ENCODE measurements at places on chromosomes 7 and 10.

DNA sequence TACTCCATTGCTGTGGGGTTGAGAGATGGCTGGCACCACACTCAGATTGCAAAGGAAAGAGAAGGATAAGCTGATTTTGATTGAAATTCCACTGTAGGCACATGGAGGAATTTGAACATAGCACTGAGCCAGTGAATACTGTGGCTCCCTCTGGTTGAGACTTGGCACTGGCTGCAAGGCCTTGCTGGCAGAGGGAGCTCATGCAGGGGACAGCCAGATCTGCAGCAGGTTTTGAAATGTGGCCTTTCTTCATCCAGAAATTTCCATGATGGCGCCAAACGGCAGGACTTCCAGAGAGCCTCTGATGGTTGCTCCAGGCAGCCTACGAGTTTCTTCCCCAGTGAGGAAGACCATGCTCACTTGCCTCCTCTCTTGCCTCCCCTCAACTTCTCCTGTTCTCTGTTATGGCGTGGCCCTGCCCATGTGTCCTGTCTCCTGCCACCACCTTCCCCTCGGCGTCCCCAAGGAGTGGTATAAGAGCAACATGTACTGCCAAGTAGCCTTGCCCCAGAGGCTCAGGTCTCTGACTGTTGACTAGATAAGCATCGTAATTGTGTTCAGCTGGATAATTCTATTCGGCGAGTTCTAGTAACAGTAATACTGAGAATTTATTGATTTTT lies 265.6 kb downstream of the CCDC3 start:
- no peak for DNase-seq

- DNase-seq: no peak
Observed at GRCh38 chr10:121312587-121312986, 285.7 kb downstream of the FGFR2 start.

DNA sequence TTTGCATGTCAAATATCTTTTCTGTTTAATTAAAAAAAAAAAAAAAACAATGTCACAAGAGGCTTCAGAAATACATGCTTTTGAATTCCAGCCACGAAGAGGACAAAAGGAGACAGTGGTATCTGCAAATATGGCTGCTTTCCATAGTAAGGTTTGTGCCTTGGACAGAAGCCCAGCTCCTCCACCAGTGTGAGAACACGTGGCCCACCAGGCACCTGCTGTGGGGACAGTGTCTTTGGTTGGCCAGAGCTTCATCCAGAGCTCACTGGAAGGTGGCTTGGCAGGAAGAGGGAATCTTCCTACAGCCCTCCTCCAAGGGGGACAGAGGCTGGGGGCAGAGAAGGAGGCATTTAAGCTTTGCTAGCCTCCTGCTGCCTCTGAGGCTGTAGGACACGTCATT lies 144.6 kb downstream of the GLCCI1 start:
- DNase-seq: no peak

DNA sequence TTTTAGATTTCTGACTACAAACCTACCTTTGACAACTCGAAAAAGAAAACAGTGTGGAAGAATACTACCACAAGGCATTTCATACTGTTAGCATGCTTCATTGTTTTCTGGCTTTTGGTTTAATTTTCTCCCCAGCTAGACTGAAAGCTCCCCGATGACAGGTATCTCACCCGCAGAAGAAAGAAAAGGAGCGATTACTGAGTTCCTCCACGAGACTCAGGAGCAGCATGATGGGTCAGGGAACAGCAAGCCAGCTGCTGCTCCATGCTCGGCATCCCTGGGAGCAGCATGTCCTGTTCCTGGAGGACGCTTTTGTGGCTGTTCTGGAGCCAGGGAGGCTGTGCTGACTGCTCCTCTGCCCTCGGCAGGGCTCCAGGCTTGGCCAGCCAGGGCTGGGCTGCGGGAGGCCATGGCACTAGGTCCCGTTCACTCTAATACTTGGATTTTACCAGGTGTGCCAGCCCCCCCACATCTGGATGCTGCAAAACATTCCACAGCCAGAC lies 133.4 kb downstream of the PRKAG2 start:
- no peak for DNase-seq

GRCh38 chr7:70512144-70512543 lies 619.8 kb upstream of the GALNT17 start:
- DNase-seq: no peak

- DNase-seq: no peak
Observed at GRCh38 chr10:23363793-23364135, 19.2 kb upstream of the C10orf67 start.

DNA sequence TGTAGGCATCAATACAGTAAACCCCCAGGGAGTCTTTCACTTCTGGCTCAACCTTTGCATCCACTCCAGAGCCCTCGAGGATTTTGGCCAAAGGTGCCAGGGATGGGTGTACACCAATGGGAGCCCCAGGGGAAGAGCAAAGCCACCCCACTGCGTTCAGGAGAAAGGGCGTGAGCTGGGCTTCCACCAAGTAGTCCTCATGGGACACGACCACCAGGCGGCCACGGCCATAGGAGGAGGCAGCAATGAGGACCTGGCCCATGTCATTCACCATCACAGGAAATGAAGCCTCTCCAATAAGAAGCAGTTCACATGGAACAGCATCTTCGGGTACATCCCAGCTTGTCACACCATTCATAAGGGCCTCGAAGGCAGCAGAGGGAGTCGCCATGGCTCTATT lies 25.8 kb downstream of the TCAF1 start:
- DNase-seq: no peak

DNA sequence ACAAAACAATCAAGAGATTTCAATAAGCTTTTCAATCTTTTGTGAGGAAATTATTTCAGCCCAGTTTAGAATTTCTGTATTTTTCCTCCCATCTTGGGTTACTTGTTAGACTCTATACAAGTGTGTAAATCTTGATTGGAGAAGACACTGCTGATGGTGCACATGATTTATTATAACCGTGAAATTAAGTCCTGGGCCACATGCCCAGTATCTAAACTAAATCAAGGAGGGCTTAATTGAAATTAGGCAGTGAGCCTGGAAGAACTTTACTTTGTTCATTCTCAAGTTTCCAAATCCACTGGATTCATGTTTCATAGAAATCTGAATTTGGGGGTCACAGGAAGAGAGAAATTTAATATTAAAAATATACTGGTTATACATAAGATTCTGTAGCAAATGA lies 44.5 kb downstream of the CSTF2T start:
- DNase-seq: no peak

DNA sequence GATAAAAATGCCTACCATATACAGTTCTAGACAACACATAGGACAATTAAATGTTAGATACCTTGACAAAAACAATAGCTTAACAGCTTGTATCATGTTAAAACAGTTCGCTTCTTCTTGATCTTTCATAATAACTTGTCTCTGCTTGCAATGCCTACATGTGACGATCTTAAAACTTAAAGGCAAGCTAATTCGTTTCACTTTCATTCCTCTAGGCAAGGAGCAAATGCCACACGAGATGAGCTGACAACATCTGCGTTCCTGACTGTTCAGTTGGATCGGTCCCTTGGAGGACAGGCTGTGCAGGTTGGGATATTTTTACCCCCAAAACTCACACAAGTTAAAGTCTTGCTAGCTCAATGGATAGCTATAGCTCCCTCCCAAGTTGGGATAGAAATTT lies 51.6 kb upstream of the ARL4A start:
- DNase-seq: no peak

GRCh38 chr7:127375631-127376030 lies 16.9 kb downstream of the ZNF800 start:
- DNase-seq: no peak

DNA sequence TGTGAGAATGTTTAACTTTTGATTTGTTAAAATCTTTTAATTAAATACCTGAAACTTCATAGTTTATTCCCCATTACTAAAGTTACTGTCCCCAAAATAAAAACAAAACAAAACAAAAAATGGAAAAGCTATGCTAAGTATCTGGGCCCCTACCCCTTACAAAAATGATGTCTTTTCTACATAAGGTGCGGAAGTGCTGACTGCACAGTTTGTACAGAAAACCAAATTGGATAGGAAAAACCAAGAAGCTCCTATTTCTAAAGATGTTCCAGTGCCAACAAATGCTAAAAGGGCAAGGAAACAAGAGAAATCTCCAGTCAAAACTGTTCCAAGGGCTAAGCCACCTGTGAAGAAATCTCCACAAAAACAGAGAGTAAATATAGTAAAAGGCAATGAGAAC lies 50.5 kb downstream of the TASOR2 start:
- no peak for DNase-seq

DNA sequence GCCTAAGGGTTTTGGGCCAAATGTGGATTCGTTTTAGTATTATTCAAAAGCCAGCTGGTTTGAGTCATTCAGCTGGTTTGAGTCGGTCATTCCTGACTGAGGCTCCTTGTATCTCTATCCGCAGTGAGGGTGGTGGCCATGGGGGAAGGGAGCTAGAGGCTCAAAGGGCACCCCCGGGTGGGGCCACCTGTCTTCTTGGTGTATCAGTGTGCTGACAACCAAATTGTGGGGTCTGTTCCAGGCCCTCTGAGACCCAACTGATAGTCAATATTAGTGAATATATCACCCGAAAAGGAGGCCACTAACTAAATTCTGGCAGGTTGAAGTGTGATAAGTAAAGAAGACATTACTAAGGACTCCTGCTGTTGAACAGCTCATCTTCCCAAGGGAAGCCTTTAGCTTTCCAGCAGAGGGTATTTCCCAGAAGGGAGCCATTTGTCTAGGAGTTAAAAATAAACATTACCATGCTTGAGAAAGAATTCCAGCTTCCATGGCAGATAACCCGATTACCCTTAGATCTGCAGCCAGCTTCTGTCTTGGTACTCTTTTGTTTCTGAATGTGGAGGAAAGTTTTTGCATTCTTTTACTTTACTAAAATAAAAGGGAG lies 29.9 kb upstream of the DDX50 start:
- no peak for DNase-seq

- no peak for DNase-seq
Observed at GRCh38 chr7:30285536-30286284, 1.3 kb downstream of the ZNRF2 start.

GRCh38 chr7:22969010-22969431 lies 44.9 kb downstream of the HYCC1 start:
- no peak for DNase-seq

- no peak for DNase-seq
Observed at GRCh38 chr7:129435414-129435829, 1.2 kb downstream of the STRIP2 start.

- DNase-seq: no peak
Observed at GRCh38 chr10:16583382-16583781, 61.7 kb upstream of the C1QL3 start.
